ENCODE measurements at places on chromosomes 12 and 14.

DNA sequence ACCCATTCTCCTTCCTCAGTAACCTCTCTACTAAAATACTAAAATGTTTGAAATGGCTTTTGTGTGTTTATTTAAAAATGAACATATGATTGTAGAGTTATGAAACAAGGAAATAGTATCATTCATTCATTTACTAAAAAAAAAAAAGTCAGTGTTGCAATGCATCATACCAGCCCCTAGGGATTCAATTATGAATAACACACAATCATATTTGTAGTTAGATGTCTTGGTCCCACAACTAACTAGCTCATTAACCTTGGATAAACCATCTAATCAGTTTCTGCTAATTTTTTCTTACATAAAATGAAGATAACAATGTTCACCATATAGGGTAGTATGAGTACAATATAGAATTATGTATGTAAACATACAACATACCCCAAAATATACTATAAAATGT is 183.2 kb downstream of the GRIN2B start:
- no peak for DNase-seq

DNA sequence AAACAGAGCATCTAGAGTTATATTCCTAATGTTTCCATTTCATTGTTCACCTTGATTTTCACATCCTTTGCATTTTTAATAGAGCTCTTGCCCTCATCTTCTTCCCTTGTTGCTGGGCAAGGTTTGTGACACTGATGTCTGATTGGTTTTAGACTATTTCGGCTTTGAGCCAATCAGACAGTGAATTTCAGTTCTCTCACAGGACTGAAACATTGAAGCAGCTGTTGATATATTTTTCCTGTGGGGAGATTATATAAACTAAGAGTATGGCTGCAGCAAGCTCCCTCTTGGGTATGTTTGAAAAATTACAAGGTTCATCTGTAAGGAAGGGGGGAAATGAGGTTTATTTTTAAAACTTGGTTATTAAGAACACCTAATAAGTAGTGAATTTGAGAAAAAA is 51.2 kb downstream of the ATF7IP start:
- no peak for DNase-seq

DNA sequence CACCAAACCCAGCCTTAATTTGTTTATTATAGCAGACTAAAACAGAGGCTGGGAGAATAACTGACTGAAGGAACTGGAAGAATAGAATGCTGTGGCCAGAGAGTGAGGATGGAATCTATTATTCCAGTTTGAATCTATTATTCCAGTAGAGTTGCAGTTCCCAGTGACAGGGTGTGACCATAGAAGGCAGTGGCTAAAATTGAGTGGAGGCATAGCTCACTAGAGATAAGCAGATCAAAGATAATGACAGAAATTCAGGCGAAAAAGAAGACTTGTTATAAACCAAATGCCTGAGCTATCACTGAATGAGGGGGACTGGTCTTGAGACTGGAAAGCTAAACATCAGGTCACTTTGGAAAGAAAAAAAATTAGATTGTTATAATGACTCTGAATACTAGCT is 26.0 kb upstream of the SNX6 start:
- no peak for DNase-seq

DNA sequence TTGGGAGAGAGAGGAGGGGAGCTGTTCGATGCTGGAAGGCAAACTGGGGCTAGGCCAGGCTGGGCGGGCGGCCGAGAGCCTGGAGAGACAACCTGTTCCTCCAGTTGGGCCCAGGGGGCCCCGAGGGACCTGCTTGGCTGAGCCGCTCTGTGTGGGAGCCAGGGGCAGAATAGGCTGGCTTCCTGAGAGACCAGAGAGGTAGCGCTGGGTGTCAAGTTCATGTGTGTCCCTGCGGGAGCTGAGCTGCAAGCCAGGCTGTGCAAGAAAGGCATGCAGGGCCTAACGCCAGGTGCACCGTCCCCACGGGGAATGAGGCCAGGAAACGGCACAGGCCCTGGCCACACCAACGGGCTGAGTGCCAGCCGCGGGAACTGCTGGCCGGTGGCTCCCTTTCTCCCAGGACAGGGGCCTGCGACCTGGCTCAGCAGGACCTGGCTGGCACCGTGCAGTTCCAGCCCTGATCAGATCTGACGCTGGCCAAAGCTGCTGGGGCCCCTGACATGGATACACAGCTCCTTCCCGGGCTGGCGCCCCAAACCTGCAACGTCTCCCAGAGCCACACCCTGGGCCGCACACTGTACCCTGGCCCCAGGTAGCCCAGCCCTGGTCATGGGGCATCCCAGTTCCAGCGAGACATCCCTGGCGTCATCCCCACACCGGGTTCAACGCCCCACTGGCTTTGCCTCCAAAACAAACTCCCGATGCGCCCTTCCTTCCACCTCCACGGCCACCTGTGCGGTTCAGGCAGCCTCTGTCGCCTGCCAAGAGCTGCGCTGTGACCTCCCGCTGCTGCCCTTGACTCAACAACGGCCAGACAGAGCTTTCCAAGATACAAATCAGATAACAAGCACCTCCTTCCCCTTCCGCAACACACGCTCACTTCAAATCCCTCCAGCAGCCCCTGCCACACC is 65.0 kb downstream of the RFLNA start:
- no peak for DNase-seq

DNA sequence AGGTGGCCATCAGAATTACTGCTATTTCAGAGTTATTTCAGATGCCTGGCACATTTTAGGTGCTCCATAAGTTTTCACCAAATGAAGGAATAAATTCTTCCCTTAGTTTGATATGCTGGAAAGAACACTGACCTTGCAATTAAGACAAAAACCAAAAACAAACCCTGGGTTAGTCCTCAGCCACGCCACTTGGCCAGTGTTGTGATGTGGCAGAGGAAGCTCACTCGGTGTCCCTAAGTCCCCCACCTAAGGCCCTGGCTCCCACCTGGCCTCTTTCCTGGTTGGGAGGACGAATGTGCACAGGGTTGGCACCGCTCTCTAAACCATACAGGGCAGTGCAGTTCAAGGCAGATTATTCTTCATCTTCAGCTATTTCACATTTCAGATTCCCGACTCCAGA is 13.7 kb upstream of the FGF23 start:
- no peak for DNase-seq

DNA sequence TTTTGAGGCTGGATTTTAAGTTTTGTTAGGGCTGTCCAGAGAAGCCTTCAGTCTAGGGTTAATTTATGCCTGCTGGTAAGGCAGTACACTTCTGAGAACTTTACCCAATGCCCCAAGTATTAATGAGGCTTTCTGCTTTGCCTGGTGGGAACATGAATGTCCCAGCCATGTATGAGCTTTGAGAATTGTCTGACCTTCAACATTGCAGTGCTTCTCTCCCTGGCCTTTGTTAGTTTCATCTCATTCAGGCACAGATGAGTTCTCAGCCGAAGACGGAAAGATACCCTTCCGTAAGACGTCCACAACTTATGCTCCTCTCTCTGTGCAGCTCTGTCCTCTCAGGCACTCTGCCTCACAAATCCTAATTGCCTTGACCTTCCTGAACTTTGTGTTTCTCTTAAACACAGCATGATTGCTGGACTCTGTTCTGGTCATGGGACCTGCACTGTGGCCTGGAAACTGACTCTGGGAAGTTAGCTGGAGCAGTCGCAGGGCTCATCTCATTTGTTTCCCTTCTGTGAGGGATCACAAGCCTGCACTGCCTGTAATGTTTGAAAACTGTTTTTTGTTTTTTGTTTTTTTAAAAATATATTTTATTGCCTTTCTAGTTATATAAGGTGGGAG is 15.7 kb downstream of the CHPT1 start:
- no peak for DNase-seq

- DNase-seq = no peak
These were observed 89.6 kb downstream of the C12orf75 start for GRCh38 chr12:105420046-105420445.

DNA sequence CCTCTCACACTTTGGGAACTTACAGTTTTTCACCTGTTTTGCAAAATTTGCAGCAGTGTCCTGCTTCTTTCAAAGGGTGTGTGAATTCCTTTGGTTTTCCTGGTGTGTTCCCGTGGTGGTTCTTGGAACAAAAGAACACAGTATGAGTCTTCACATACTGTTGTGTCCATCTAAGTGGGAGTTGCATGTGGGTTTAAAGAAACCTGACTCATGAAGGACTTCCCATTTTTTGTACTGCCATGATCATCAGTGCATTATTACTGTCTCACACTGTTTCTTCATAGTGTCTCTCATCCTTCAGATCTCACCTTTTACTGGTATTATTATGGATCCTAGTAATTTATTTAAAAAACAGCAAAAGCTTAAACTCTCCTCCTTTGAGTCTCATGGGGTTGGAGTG is 3.8 kb upstream of the GZMH start:
- DNase-seq = no peak

All from vagina (tissue), 2 donors.